NCI-H1105 (cell line): ENCODE measurements at places on chromosomes 2 and 18.
A peak's percentile ranks its signal among the peaks of the same experiment; 100 is the strongest.

DNA sequence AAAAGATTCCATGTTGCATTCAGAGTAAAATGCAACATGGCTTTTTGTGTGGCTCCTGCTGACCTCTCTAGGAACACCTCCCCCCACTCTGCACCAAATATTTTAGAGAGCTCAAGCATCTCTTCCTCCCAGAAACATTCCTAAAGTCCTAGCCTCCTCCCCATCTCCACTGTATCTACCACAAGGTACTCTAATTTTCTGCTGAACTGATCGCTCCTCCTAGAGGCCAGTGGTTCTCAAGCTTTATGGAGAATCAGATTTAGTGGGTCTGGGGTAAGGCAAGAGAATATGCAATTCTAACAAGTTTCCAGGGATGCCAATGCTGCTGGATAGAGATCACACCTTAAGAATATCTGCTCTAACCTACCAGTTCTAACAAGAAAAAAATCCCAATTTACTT, 89.5 kb upstream of the HNRNPA3 start:
- no peak for DNase-seq

GRCh38 chr2:124027182-124027581, 2.1 kb downstream of the CNTNAP5 start:
- peak; percentile 79 for DNase-seq

GRCh38 chr18:21686282-21687105, 18.1 kb downstream of the ABHD3 start:
- no peak for DNase-seq

GRCh38 chr2:217694291-217694690, 308.5 kb downstream of the TNS1 start:
- no peak for DNase-seq

DNA sequence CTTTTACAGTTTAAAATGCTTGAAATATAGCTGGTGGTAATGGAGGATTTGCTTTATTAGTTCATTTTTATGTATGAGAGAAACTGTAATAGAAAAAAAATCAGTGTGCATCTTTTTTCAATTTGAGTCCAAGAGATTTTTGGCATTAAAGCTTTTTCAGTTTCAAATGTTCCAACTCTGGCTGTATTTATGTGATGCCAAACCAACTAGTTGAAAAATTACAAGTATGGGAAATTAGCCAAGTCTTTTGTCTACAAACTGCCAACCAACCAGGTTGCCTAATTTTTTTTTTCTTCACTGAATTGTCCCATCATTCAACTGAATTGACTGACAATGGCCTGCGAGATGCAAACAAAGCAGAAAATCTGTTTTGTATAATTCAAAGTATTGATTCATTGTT, 95.7 kb downstream of the ICOS start:
- peak; percentile 24 for DNase-seq

DNA sequence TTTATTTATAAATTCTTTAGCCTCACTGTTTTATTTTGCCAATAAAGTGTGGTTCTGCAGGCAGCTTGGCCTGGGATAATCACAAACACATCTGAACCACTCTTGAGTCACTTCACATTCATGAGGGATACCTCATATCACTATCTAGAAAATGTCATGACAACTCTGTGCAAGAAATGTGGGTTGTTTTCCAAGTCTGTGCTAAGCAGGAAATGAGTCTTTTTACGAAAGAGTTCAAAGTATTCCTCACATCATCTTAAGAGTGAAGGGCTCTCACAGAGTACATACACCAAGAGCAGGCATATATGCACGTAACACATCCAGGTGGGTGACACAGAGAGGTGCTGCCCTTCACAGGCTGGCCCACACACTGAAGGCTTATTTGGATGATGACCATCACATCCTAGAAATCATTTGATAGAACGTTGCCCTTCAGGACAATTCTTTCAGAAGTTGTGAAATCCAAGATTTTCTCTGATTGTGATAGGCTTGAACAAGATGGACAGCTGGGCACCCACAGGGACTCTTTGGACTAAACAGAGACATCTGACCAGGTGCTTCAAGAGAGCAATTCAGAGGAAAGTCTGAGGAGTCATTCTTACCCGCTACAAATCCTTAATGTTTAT, 811.1 kb upstream of the LRATD1 start:
- DNase-seq = no peak

DNA sequence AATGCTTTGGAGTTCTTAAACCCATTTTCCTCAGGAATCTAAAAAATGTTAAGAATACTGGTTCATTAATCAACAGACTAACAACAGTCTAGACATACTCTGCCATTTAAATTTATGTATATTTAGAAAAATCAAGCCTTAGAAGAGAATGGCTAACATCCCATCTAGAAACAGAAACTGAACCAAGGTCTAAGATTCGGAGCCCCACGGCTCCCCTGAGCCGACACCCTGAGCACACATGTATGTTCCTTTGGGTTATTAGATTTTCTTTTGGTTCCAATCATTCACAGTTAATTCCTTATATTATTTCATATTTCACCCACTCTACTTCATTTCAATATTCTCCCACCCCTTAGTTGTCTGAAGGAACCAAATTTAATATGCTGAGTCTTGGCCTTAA, 94.8 kb upstream of the HNRNPA3 start:
- no peak for DNase-seq

GRCh38 chr18:31245820-31246219, 72.1 kb upstream of the DSG1 start:
- no peak for DNase-seq

DNA sequence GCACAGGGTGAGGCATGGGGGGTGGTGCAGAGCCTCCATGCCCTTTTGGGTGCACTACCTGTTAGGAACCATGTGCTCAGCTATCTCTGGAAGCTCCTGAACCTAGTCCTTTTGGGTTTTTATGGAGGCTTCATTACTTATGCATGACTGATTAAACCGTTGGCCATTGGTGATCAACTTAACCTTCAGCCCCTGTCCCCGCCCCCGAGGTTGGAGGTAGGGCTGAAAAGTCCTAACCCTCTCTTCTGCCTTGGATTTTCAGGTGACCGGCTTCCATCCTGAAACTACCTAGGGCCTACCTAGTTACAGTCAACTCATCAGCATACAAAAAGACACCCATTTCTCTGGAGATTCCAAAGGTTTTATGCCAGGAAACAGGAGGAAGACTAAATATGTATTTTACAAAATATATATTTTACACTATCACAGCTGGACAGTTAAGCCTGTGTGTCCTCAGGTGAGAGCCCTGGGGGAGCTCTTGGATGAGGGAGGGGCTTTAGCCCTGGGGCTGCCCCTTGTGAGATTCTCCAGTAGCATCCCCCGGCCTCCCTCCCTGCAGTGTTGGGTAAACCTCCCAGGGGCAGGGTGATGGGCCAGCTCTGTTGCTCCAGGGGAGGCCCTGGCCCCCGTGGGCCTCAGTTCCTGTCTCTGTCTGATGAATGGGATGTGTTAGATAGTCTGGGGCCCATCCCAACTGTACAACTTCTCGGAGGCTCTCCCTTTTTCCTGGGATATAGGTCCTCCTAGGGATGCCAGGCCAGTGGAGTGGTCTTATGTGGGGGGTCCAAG, 24.1 kb downstream of the GLI2 start:
- DNase-seq = no peak

DNA sequence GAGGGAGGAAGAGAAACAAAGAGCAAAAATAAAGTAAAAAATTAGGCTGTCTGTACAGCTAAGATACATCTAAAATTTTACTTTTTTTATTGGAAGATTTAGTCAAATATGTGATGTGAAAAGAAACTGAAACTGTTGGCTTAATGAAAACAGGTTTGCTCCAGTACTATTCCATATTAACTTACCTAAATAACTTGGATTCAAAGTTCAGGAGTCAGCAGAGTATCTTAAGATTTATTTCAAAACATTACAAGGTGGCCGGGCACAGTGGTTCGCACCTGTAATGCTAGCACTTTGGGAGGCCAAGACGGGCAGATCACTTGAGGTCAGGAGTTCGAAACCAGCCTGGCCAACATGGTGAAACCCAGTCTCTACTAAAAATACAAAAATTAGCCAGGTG, 197.9 kb downstream of the PDE11A start:
- DNase-seq = no peak
